ENCODE measurements at places on chromosomes 4 and X. TPM values are rescaled to one million over a fixed set of nuclear protein-coding genes. Genes with fewer than 3 reads are reported as not detected.

The NAA11 gene
- total RNA-seq: not detected

The MTCP1 gene
- 3.9 TPM for total RNA-seq

The GAGE12E gene
- not detected for total RNA-seq

The TMEM31 gene
- total RNA-seq: not detected

The RPS6KA6 gene
- 0.21 TPM for total RNA-seq

The TCEAL7 gene
- total RNA-seq: 0.21 TPM

The ACE2 gene
- not detected for total RNA-seq

The TBX22 gene
- not detected for total RNA-seq

The CSAG3 gene
- total RNA-seq: not detected

The TMA16 gene
- total RNA-seq: 7.6 TPM

The SUPT20HL1 gene
- total RNA-seq: not detected

The DKK2 gene
- not detected for total RNA-seq

The GYPB gene
- total RNA-seq: not detected

The AMTN gene
- not detected for total RNA-seq

The CPLX1 gene
- total RNA-seq: 0.10 TPM

The ZIC3 gene
- total RNA-seq: not detected

The NUDT11 gene
- 1.6 TPM for total RNA-seq

The TNMD gene
- total RNA-seq: not detected

The USP17L12 gene
- total RNA-seq: not detected

The CXCL8 gene
- 7,833 TPM for total RNA-seq

The MAGEA9B gene
- not detected for total RNA-seq

The ADH4 gene
- not detected for total RNA-seq

The ARHGAP36 gene
- not detected for total RNA-seq

The TDO2 gene
- not detected for total RNA-seq

The BEND2 gene
- total RNA-seq: 7.7 TPM
